Activated CD8-positive, alpha-beta memory T cell treated with anti-CD3 and anti-CD28 coated beads for 4 hours (primary cell): ENCODE measurements at places on chromosomes 16 and 17.

GRCh38 chr16:19507867-19508266, 14.0 kb downstream of the GDE1 start:
- DNase-seq = no peak

DNA sequence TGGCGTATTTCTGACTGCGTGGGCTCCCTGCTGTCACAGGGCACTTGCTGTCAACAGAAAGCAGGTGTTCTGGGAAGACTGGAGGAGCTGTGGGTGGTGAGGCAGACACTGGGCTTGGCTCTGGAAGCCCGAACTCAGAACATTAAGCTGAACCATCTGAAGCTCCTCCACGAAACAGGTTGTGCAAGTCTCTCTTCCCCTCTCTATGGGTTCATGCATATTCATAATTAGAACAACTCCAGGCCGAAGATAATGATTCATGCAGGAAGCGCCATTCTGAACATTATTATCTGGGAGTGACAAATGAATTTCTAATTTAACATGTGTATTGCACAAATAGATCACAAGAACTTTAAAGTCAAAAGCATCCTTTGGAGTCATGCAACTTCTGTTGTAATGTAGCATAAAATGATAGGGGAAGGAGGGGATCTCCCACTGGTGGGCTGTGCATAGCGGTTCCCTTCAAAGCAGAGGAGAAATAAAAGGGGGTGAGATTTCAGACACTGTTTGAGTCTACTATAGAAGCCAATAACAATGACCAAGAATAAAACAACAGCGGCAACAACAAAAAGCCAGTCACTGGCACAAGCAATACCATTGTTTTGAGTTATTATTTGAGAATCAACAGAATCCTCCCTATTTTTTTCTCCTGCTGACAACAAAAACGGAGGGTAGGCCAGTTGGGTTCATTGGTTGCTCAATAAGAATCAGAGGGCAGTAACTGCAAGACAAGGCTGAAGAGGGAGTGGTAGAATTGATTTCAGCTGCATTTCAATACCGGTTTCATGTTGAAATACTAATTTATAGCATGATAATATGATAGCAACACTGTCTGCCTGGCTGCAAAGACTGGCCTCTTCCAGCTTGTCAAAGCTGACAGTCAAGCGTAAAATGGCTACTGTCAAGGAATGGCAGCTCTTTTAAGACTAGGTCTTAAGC, 407.3 kb downstream of the XYLT1 start:
- no peak for DNase-seq

DNA sequence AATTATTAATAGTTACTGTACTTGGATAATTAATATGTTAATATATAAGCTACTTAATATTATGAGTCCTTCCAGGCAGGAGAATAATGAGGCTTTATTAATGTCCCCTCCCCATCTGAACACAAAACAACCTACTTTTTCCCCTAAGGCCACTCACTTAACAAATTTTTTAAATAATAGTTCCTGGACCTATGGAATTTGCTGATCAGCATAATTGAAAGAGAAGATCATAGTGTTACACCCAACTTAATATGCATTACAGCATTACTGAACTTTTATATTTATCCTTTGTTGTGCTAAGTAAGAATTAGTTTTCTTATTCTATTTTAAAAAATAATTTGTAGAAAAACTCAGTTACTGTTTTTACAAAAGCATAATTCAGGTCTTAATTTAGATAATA, 1537.7 kb upstream of the GOT2 start:
- DNase-seq = no peak

DNA sequence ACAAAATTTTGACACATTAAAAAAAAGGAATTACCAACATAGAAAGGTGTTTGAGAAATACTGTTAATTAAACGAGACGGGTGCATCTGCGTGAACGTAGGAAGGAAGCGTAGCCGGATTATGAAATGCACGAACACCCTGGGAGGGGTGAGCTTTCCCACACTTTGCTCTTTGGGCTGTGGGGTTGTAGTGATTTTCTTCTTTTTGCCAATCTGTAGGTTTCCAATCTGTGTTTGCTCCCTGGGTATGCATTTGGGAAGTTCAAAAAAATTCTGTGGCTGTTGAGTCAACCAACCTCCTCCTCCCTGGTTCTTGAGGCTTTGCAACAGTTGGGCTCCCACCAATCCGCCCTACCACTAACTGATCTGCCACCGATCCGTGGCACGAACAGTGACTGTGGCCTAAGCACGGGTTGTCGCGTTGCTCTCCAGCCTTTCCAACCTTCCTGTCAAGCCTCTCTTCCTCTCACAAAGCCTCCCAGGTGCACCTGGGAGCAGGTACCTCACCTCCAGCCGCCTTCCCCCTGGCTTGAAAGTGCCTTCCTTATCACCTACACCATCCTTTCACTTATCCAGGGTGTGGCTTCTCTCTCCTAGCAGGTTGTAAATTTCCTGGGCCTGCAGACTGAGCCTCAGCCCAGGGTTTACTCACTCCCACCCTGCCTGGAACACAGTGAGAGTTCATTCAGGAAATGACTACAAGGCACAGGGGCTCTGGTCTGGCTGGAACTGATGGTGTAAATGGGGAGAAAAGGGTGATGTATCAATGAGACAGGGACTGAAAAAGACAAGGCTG, 16.6 kb downstream of the RTN4RL1 start:
- no peak for DNase-seq

GRCh38 chr17:79518585-79519523, 92.0 kb downstream of the RBFOX3 start:
- no peak for DNase-seq

GRCh38 chr16:57870753-57871454, 68.6 kb upstream of the KIFC3 start:
- DNase-seq = no peak

GRCh38 chr17:55734128-55734781, 11.6 kb upstream of the TMEM100 start:
- DNase-seq = no peak

- DNase-seq = no peak
These were observed 56.3 kb downstream of the ARHGAP27 start for GRCh38 chr17:45376171-45377005.

- no peak for DNase-seq
These were observed 23.3 kb downstream of the CNP start for GRCh38 chr17:41989702-41990419.

- no peak for DNase-seq
These were observed 1.0 kb downstream of the KAT8 start for GRCh38 chr16:31118223-31119155.

DNA sequence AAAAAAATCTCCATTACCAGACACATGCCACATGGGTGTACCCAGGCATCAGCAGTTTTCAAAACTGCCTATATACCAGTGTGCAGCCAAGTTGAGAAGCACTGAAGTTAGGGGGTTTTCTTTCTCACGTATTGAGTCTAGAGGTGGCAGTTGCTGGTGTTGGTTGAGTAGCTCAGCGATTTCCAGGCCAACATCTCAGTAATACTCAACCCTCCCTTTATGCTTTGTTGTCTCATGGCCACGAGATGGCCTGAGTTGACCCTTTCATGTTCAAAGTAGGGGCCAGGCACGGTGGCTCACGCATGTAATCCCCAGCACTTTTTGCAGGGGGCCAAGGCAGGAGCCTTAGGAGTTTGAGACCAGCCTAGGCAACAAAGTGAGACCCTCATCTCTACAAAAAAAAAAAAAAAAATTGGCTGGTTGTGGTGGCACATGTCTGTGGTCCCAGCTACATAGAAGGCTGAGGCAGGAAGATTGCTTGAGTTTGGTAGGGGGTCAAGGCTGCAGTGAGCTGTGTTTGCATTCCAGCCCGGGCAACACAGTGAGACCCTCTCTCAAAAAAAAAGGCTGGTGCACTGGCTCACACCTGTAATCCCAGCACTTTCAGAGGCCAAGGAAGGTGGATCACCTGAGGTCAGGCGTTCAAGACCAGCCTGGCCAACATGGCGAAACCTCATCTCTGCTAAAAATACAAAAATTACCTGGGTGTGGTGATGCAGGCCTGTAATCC, 10.8 kb downstream of the LRRC3C start:
- DNase-seq = no peak

DNA sequence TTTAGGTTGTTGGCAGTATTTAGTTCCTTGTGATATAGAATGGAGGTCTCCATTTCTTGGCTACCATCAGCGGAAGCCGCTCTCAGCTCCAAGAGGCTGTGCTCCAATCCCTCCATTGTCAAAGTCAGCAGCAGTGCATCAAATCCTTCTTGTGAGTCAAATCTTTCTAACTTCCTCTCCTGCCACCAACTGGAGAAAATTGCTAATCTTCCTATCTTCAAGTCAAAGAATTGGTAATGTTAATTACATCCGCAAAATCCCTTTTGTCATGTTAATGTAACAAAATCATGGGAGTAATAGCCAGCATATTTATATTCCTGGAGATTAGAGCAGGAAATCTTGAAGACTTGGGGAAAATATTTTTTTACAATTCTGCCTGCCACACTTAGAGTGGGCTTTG, 436.4 kb upstream of the DYNLRB2 start:
- no peak for DNase-seq

- no peak for DNase-seq
These were observed 49.8 kb downstream of the MEAK7 start for GRCh38 chr16:84454611-84455010.

GRCh38 chr17:72477491-72477890, 356.7 kb downstream of the SOX9 start:
- DNase-seq = no peak
